Upper lobe of left lung (tissue), 6 donors: ENCODE measurements at places on chromosomes 11 and 22. TPM values are rescaled to one million over a fixed set of nuclear protein-coding genes. Genes with fewer than 3 reads are reported as not detected.

ABCC8 gene
- total RNA-seq, result 62.7 TPM

HTR3A gene
- not detected for total RNA-seq

DNA sequence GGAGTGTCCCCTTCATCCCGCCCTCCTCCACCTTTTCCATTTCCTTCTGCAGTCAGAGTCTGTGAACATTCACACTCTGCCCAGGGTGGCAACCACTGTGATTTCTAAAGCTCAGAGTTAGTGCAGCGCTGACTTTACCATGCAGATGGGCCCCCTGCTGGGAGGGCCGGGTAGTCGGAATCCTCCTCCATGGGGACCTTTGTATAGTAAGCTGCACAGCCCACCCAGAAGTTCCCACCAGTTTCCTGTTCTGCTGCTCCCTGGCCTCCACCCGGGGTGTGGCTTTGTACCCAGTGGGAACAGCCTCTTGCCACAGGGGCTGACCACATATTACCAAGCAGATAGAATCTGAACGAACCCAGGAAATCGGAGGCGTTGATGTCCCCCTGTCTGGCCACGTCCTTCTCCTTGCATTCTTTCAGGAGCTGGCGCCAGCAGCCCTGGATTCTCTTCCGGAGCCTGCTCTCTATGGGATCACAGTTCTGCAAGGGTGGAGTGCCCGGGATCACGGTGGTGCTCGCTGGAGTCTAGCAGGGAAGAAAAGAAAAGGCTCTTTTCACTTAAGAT, 125.3 kb downstream of the MPPED1 start:
- no peak overlapping the region for H3K4me3 ChIP-seq
- H3K27ac ChIP-seq, result no peak overlapping the region
- H3K4me1 ChIP-seq, result no peaks in the 10 kb centered on the region
- no peaks in the 10 kb centered on the region for H3K27me3 ChIP-seq
- no peak for DNase-seq

- peak; percentile 31 for DNase-seq
- H3K4me1 ChIP-seq, result no peaks in the 10 kb centered on the region
- H3K27me3 ChIP-seq, result no peaks in the 10 kb centered on the region
- no peak overlapping the region for H3K4me3 ChIP-seq
- no peak overlapping the region for H3K27ac ChIP-seq
Observed at GRCh38 chr22:45441138-45441537, 27.6 kb downstream of the RIBC2 start.

GRCh38 chr22:29245626-29246385, 22.0 kb downstream of the RHBDD3 start:
- H3K4me1 ChIP-seq, result peaks cover 3% of the 10 kb centered on the region
- no peak overlapping the region for H3K4me3 ChIP-seq
- no peak overlapping the region for H3K27ac ChIP-seq
- DNase-seq, result no peak

- no peak overlapping the region for H3K27ac ChIP-seq
Observed at GRCh38 chr11:127334466-127334865, 333.9 kb upstream of the KIRREL3 start.
